Nephron progenitor cell (in vitro differentiated cells): ENCODE measurements at places on chromosomes 16 and 17.
A peak's percentile ranks its signal among the peaks of the same experiment; 100 is the strongest.

GRCh38 chr16:5319799-5320198 is 222.2 kb upstream of the EEF2KMT start:
- no peaks in the 10 kb centered on the region for H3K36me3 ChIP-seq
- H3K4me3 ChIP-seq: no peak overlapping the region
- no peak overlapping the region for H3K27ac ChIP-seq
- peaks cover 20% of the 10 kb centered on the region for H3K27me3 ChIP-seq
- H3K4me1 ChIP-seq: peaks cover 5% of the 10 kb centered on the region

DNA sequence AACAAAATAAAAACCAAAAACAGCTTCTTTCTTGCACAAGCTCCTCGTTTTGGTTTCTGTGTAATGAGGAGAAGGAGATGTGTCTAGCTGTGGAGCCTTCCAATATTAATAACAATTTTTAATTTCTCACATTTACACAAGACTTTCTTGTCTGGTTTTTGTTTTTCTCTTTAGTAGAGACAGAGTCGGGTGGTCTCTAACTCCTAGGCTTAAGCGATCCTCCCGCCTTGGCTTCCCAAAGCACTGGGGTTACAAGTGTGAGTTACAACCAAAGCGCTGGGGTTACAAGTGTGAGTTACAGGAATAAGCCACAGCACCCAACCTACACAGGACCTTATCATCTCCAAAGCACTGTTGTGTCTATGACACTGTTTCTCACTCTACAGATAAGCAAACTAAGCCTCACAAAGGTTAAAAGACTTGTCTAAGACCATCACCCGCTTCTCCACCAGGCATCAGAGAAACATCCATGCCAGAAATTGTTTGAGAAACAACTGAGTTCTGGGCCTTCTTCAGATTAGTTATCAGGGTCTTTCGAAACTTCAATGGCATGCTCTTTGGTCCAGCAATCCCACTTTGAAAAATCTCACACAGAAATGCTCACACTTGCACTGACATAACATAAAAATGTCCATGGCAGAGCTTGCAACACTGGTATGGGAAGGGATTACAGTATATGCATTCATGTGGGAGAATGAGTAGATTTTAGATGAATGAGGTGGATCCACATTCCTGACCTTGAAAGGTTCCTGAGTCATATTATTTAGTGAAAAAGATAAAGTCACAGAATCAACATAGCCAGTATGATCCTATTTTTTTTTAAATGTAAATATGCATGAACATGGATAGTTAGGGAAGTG is 3.9 kb downstream of the ABAT start:
- no peak overlapping the region for H3K27ac ChIP-seq
- DNase-seq: no peak
- no peak overlapping the region for H3K4me3 ChIP-seq
- peaks cover 29% of the 10 kb centered on the region for H3K4me1 ChIP-seq

GRCh38 chr16:27349276-27349675 is 35.5 kb downstream of the IL4R start:
- peaks cover 8% of the 10 kb centered on the region for H3K4me1 ChIP-seq
- no peak overlapping the region for H3K27ac ChIP-seq
- H3K4me3 ChIP-seq: no peak overlapping the region
- no peak for DNase-seq
- no peaks in the 10 kb centered on the region for H3K27me3 ChIP-seq

DNA sequence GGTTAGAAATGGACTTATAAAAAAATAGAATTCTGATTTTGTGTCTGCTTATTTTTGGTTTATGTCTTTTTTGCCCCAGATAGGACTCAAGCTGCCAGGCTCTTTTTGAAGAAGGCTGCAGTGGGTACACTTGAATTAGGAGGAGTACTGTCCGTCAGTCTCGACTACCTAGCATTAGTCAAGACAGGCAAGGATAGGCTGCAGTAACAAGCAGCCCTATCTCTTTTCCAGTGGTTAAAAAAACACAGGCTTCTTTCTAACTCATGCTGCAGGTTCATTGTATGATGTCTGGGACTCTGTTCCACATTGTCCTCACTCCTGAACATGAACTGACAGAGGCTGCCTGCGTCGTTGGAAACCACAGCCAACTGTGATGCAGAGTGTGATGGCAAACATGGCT is 8.0 kb downstream of the C16orf46 start:
- peaks cover 3% of the 10 kb centered on the region for H3K27me3 ChIP-seq
- DNase-seq: no peak
- no peak overlapping the region for H3K27ac ChIP-seq
- peaks cover 5% of the 10 kb centered on the region for H3K4me1 ChIP-seq
- H3K36me3 ChIP-seq: peaks cover 32% of the 10 kb centered on the region
- H3K4me3 ChIP-seq: no peak overlapping the region

GRCh38 chr16:87927195-87927562 is 9.2 kb downstream of the CA5A start:
- peaks cover 17% of the 10 kb centered on the region for H3K27me3 ChIP-seq
- H3K27ac ChIP-seq: no peak overlapping the region
- DNase-seq: no peak
- H3K4me1 ChIP-seq: peaks cover 25% of the 10 kb centered on the region
- no peaks in the 10 kb centered on the region for H3K36me3 ChIP-seq
- H3K4me3 ChIP-seq: no peak overlapping the region

- peak overlapping the region; percentile 100 for H3K4me3 ChIP-seq
- H3K36me3 ChIP-seq: peaks cover 6% of the 10 kb centered on the region
- H3K27ac ChIP-seq: peak overlapping the region; percentile 69
- no peak for DNase-seq
- H3K27me3 ChIP-seq: peaks cover 7% of the 10 kb centered on the region
Measured at GRCh38 chr16:87765473-87765775, 362 bp downstream of the KLHDC4 start.

- H3K27me3 ChIP-seq: no peaks in the 10 kb centered on the region
- no peak for DNase-seq
- H3K27ac ChIP-seq: peak overlapping the region; percentile 92
- H3K4me3 ChIP-seq: peak overlapping the region; percentile 40
- peaks cover 58% of the 10 kb centered on the region for H3K4me1 ChIP-seq
- H3K36me3 ChIP-seq: peaks cover 23% of the 10 kb centered on the region
Measured at GRCh38 chr17:81990836-81991683, 13.6 kb downstream of the ASPSCR1 start.

DNA sequence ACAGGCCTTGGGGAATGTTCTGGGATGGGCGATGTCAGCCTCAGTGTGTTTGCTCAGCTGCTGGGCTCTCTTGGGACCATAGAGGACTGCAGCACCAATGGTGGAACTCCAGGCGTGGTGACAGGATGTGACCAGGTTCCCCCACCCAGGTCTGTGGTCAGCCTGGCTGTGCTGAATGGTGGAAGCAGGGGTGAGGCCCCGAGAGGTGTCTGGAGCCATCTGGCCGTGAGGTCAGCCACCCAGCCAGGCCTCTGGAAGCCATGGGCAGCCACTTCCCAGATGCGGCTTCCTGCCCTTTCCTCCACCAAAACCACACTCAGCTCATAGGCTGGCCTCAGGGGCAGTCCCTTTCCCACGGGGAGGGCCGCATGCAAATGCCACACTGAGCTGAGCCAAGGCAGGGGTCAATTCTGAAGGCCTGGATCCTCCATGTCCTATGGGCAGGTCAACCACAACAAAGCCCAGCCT is 7.8 kb upstream of the MAPK7 start:
- H3K4me3 ChIP-seq: no peak overlapping the region
- H3K27ac ChIP-seq: no peak overlapping the region
- H3K27me3 ChIP-seq: no peaks in the 10 kb centered on the region
- H3K4me1 ChIP-seq: peaks cover 29% of the 10 kb centered on the region

DNA sequence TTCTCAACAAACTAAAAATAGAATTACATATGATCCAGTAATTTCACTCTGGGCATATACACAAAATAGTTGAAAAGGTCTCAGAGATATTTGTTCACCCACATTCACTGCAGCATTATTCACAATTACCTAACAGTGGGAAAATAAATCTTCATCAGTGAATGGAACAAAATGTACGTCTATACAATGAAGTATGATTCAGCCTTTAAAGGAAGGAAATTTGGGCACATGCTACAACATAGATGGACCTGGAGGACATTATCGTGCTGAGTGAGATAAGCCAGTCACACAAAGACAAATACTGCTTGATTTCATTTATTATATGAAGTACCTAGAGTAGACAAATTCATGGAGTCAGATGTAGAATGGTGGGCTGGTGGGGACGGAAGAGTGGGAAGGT is 47.0 kb downstream of the MFSD11 start:
- no peak overlapping the region for H3K4me3 ChIP-seq
- peaks cover 25% of the 10 kb centered on the region for H3K4me1 ChIP-seq
- H3K27ac ChIP-seq: peak overlapping the region; percentile 11

DNA sequence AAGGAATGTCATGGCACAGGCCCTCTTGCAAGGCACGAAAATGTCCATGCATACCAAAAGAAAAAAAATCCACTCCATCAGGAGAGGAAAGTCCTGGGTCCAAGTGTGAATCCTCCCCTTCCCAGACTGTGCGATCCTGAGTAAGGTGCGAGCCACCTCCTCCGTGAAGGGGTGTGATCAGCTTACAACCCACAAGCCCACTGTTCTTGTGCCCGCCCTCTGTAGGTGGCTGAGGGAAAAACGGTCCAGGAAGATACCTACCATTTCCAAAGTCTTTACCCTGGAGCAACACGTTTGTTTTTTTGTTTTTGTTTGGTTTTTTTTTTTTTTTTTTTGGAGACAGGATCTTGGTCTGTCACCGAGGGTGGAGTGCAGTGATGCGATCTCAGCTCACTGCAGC is 116.5 kb downstream of the ZNF423 start:
- H3K4me1 ChIP-seq: peaks cover 89% of the 10 kb centered on the region
- H3K27ac ChIP-seq: no peak overlapping the region
- H3K4me3 ChIP-seq: no peak overlapping the region
- DNase-seq: peak; percentile 39
- H3K27me3 ChIP-seq: peaks cover 5% of the 10 kb centered on the region

DNA sequence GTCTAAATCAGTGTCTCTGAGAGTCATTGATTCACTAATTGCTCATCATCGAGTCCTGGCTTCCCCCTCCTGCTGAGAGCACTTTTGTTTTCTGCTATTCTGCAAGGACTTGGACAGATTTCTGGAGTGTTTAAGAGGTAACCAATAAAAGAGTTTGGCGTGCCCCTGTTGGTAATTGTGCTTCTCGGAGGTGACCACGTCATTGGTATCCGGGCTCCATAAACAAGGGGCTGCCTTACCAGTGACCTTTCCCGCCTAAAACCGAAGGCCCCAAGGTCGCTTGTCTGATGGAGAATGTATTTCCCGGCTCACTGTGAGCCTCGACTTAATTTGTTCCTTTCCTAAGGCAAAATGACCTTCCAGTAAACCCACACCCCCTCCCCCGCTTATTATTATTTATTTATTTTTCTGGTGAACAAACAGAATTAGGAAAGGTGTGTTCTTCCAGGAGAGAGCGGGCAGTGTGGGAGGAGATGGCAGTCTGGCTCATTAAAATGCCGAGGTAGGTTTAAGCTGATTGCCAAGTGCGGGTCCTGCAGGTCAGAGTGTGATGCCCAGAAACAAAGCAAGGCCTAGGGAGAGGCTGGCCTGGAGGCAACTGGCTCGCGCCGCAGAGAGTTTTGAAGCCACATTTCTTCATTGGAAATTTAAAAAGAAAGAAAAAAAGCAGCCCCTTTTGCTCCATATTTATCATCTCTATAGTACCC is 30.2 kb downstream of the MSI2 start:
- no peak for DNase-seq
- H3K4me1 ChIP-seq: peaks cover 100% of the 10 kb centered on the region
- H3K27me3 ChIP-seq: peaks cover 3% of the 10 kb centered on the region
- peak overlapping the region; percentile 92 for H3K27ac ChIP-seq

GRCh38 chr17:79325709-79326430 is 251.2 kb downstream of the ENGASE start:
- no peaks in the 10 kb centered on the region for H3K4me1 ChIP-seq
- H3K4me3 ChIP-seq: no peak overlapping the region
- peaks cover 76% of the 10 kb centered on the region for H3K27me3 ChIP-seq

DNA sequence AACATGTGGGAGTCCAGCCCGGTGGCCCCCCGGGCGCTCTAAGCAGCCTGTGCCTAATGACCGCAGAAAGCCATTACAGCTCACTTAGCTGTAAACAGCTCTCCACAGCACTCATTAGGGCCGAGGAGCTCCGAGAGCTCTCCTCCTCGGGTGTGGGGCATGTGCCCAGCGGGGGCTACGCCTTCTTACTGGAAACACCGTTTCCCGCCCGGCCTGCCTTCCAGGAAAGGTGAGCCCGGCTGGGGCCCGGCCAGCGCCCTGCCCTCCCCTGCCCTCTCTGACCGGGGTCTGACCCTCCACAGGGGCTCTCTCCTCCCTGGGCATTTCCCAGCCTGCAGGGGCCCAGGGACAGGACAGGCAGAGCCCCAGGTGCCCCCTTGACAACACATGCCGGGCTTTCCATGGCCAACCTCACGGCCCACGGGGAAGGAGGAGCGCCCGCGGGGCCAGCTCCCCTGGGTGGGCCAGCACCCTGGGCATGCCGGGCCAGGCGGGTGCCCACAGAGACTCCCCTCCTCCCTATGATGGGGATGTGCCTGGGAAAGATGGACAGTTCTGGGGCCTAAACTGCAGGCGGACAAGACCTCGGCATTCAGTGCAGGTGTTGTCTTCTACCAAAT is 72.6 kb downstream of the SDK2 start:
- peaks cover 52% of the 10 kb centered on the region for H3K4me1 ChIP-seq
- no peak for DNase-seq
- no peak overlapping the region for H3K27ac ChIP-seq
- no peak overlapping the region for H3K4me3 ChIP-seq
- peaks cover 5% of the 10 kb centered on the region for H3K36me3 ChIP-seq
- H3K27me3 ChIP-seq: no peaks in the 10 kb centered on the region

- DNase-seq: peak; percentile 44
- peaks cover 3% of the 10 kb centered on the region for H3K27me3 ChIP-seq
- H3K4me3 ChIP-seq: peak overlapping the region; percentile 21
- no peaks in the 10 kb centered on the region for H3K36me3 ChIP-seq
- peak overlapping the region; percentile 79 for H3K27ac ChIP-seq
Measured at GRCh38 chr17:19470530-19471261, 59.7 kb downstream of the RNF112 start.

GRCh38 chr17:80461528-80462160 is 14.8 kb downstream of the NPTX1 start:
- H3K27me3 ChIP-seq: peaks cover 75% of the 10 kb centered on the region
- peaks cover 11% of the 10 kb centered on the region for H3K4me1 ChIP-seq
- H3K4me3 ChIP-seq: no peak overlapping the region
- no peak overlapping the region for H3K27ac ChIP-seq

DNA sequence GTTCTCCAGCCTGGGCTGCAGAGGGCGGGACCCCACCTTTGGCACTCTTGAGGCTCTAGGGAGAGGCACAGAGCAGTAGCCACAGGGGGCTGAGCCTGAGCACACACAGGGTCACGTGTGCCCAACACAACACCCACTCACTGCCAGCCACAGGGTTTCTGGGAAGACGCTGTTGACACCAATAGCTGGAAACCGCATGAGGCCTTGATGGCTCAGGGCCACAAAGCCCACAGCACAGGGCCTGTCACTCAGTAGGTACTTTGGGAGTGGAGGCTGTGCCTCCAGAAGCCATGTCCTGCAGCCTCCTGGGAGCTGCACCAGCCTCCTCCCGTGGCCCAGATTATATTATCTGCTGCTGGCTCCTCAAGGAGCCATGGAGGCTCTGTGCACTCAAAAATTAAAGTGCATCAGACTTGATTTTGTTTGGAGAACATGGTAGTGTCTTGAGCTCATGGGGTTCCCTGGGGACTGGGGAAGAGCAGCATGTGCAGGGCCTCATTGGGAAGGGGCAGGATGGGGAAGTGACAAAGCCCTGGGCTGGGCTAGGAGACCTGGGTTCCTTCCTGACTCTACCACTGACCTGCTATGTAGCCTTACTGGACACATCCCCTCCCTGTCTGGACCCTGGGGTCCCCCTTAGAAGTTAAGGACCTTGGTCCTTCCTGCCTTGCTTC is 12.5 kb upstream of the SREBF1 start:
- no peak overlapping the region for H3K27ac ChIP-seq
- H3K4me3 ChIP-seq: no peak overlapping the region
- H3K4me1 ChIP-seq: peaks cover 74% of the 10 kb centered on the region
- no peak for DNase-seq

- peak overlapping the region; percentile 12 for H3K4me3 ChIP-seq
- peaks cover 6% of the 10 kb centered on the region for H3K27me3 ChIP-seq
- H3K36me3 ChIP-seq: peaks cover 35% of the 10 kb centered on the region
- peaks cover 61% of the 10 kb centered on the region for H3K4me1 ChIP-seq
- DNase-seq: no peak
Measured at GRCh38 chr17:45581860-45582259, 91.3 kb upstream of the PLEKHM1 start.
